Activated gamma-delta T cell treated with anti-CD3 and anti-CD28 coated beads, Interleukin-2, amount 50 U/mL, for 16 hours (primary cell): ENCODE measurements at places on chromosomes 2 and 18.

DNA sequence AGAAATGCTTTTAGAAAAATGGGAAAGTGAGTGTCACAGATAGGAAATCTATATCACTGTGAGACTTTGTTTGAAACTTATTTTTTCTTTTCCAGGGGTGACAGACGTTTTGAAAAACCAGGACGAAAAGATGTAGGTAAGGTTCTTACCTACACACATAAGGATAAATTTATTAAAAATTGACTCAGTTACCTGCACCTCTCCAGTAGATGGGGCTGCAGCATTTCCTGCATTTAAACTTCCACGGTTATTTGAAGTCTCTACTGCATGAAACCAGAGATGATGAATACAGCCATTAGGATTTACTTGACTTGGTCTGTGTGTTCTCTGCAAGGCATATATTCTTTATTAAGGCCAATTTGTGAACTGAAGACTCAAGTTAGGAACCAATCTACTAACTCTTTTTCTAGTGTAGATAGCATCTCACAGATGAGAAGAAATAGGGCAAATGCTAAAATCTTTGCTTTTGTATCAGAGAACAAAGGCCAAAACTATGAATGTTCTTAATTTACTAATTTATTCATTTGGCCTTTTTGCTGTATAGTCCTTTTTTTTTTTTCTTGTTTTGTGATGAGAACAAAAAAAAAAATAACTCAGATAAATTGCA lies 15.0 kb downstream of the KCNJ13 start:
- no peak for DNase-seq

DNA sequence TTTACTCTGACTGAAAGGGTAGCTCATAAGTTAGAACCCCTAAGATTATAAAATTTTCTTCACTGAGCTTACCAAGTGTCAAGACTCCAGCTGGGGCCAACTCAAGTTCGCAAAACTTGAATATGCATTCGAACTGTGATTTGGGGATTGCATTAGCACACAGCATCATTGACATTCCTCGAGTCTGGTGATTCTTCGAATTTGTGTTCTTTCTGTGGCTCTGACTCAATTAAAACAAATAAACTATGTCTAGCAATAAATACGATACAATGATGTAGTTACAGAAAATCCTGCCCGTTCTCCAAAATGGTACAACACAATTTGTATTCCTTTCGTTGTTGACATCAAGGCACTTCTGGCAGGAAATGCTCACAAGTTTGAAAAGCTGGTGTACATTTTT lies 11.1 kb downstream of the CCL20 start:
- no peak for DNase-seq

DNA sequence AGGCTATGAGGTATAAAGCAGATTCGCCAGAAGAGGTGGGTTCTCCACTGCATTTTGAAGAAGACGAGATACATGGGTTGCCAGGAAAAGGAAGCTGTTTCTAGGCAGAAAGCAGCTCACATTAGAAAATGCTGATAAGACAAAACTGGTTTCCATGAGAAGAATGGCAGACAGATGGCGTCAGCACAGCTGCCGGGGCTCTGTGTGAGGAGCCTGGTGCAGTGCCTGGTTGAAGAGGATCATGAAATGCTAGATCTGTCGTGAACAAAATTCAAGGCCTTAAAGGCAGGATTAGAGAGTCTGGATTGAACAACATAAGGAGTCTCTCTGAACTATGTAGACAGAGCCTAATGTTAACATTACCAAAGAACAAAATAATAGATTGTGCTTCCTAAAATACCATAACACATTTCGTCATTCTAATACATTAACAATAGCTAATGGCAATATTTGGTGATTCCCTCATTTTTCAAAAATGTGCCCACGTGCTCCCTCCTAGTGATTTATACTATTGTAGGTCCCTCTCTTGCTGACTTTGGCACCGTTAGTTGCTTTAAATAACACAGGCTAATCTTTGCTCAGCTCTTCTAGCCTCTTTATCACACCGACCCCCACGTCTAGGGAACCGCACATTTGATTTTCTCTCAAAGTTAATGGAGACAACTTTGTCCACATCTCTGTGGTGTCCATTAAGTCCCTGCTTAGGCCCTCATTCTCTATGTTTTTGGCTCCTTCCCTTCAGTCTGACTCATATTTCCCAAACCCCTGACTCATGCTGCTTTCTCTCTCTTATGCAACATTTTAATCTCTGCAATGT lies 38.2 kb downstream of the EFEMP1 start:
- no peak for DNase-seq

- no peak for DNase-seq
These were observed 284.1 kb downstream of the SLC4A3 start for GRCh38 chr2:219911541-219911940.

DNA sequence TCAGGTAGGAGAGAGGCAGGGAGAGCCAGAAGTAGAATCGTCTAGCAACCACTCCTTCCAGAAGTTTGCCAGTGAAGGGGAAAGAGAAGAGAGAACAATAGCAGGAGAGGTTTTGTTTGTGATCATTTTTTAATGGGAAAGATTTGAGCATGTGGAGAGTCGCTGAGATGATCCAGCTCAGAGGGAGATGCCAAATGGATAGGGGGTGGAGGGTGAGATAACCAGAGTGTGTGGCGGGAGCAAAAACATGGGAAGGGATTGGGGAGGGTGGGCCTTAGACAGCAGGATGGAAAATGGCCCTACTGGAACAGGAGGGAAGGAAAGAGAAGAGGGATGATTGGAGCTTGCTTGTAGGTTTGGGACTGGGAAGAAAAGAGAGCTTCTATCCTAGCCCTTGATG lies 269.8 kb downstream of the GLI2 start:
- no peak for DNase-seq

DNA sequence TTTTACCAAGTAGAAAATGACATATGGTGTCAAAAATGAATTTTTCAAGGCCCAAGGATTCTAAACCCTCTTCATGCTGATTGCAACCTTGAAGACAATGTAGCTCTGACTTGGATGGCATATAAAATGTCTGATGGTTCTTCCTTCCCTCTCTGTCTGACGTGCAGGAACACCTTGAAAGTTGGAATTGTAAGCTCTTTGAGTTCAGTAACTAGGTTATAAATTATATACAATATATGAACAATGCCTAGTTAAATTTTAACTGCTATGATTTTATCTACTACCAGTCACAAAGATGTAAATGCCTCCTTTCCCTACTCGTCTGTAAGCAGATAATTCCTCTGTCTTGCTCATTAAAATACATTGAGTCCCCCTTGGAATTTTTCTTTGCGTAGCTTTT lies 89.5 kb upstream of the TMEM17 start:
- no peak for DNase-seq

DNA sequence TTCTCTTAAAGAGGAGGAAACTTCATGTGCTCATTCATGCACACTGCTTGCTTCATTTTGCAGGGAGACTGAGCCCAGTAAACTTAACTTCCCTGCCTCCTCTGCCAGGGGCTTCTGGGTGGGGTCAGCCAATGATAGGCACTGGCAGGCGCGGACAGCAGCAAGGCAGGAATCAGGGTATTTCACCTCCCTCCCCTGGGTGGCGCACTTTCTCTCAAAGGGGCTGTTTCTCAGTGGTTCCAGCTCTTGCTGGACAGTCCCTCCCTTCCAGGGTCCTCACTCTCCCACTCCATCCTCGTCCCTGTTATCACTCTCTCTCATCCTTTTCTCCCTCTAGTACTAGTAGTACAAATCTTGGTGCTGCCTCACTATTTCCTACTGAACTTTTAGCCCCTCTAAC lies 320.5 kb upstream of the ZNF521 start:
- no peak for DNase-seq

- DNase-seq, result no peak
These were observed 102.9 kb downstream of the CDC42EP3 start for GRCh38 chr2:37568565-37568964.

DNA sequence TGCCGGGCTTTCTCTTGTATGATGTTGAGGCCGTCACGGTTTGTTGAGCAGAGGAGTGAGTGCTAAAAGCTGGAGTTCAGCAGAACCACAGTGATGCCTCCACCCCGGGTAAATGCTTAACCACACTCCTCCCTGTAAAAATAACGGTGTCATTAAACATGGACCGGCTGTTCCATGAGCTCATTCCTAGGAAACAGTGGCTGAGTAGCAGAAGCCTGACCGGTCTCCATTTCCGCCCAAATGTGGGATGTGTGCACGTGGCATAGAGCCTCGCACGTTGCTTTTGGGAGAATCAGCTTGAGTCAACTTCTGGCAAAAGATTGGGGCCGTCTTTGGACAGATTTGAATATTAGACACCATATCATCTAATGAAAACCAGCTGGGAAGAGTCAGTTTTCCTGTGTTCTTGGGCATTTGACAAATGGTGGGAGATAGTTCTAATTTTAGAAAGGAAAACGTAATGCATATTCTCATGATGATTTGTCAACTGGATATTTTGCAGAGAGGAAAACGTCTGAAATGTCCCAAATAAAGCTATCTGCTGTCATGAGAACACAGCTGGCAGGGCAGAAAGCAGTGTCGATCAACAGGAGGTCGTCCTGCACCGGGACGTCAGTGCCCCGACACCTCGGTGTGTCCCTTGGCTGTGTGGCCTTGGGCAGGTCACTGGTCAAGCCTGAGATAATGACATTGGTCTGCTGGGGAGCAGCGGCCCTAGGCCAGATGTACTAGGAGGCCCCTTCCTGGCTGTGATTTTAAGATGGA lies 42.4 kb downstream of the LRRFIP1 start:
- DNase-seq, result no peak

DNA sequence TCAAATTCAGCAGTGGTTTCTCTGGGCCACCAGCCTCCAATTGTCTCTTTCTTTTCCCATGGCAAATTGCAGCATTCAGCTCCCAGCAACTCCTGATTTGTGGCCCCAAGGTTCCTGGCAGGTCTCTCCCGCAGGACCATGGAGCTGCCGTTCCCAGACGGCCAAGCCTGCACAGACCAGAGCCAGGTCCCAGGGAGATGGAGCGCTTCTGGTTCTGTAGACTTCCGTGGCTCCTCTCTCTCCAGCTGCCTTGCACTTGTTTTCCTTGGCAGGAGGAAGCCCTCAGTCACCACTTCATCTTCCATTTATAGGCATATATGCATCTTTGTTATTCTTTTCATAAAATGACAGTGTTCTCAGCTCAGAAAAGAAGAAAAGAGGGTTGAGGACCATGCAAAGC lies 21.7 kb downstream of the TNP1 start:
- no peak for DNase-seq

DNA sequence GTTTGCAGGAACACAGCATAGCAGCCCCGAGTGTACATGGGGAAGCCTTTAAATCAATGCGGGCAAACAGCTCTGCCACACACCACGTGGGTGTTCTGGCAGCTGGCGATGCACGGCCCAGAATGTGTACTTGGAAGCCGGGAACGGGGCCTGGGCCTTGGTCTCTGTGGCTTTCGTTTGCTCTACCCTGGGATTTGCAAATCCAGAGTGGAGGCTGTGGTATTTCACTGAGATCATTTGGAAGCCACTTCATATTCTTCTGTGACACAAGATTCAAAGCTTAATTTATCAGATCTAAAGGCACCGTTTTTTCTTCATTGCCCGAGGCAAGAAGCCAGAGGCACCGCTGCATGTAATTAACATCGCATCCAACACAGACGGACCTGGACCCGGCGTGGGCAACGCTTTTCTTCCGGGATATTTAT lies 246.3 kb upstream of the MYT1L start:
- DNase-seq, result no peak

DNA sequence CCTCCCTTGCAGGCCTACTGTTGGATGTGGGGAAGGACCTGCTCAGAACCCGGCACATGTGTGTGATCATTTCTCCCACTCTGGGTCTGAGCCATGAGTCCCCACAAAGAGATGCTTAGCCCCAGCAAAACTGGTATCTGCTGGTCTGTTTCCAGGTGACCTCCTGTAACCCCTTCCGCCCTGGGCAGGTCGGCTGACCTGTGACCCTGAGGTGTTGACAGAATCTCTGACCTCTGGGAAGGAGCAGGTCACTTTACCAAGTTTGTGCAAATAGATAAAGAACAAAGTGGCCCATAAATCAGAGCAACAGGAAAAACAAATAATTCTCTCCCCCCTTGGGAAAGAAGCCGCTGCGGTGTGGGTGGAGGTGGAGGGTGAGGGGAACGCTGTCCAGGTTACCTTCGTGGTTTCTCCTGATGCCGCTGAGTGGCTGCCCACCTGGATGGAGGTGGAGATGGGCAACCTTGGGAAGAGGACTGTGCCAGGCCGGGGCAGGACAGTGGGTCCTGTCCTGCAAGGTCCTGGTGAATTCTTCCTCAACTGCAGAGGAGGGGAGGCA lies 174.0 kb upstream of the MYCN start:
- DNase-seq, result no peak

DNA sequence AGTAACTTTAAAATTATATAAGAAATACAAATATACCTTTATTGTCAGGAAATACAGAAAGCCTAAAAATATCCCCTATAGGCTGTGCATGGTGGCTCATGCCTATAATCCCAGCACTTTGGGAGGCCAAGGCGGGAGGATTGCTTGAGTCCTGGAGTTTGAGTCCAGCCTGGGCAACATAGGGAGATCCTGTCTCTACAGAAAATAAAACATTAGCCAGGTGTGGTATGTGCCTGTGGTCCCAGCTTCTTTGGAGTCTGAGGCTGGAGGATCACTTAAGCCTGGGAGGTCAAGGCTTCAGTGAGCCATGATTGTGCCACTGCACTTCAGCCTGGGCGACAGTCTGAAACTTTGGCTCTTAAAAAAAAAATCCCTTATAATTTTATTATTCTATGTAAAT lies 29.1 kb downstream of the GLS start:
- DNase-seq, result no peak

DNA sequence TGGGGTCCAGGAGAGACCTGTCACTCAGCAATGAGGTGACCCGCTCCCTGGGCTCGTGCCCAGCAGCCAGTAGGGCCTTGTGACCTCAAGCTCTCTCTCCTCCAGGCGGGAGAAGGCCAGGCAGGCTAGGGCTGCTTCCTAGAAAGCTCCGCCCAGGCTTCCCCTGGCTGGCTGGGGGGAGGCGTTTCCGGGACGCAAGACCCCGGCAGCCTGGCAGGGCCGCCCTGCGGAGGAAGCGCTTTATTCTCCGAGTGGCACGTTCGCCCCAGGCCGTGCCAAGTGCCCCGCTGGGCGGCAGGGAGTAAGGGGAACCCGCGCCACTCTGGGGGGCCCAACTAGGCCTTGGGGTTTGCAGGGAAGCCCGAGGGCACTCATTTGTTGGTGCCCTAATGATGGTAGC lies 21.2 kb upstream of the EPAS1 start:
- DNase-seq, result no peak

DNA sequence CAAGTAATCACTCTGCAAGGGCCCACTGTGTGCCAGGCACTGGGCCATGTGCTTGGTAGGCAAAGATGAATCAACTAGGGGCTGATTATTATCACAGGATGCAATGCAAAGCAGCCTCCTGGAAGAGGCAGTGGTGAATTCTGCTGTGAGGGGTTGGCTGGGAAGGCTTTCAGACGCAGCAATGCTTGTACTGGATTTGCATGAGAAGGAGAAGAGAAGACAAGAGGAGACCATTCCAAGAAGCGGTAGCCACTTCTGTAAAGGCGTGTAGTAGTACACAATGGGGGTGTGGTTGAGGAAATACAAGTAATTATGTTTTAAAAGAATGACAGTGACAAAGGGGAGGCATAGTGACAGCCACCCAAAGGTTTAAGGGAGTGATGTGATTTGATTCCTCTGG lies 502.7 kb downstream of the PLCL1 start:
- no peak for DNase-seq
